Left forelimb (tissue), 1 donor: ENCODE measurements at places on chromosomes 7 and 10.
A peak's percentile ranks its signal among the peaks of the same experiment; 100 is the strongest.

DNA sequence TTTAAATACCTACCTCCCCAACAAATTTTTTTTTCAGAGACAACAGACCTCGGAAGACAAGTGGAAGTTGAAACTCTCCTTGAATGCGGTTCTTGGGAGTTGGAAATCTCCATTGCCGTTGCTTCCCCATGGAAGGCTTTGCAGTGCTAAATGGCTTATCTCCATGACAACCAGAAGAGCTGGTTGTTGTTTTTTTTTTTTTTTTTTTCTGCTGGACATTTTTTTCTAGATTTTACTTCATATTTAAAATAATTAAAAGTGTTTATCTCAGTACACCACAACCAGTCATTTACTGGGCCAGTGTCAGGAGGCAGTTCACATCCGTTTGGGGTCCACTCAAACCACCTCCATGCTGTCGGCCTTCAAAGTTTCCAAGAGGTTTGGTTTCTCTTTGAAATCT is 348.5 kb upstream of the PRKCQ start:
- DNase-seq = no peak

DNA sequence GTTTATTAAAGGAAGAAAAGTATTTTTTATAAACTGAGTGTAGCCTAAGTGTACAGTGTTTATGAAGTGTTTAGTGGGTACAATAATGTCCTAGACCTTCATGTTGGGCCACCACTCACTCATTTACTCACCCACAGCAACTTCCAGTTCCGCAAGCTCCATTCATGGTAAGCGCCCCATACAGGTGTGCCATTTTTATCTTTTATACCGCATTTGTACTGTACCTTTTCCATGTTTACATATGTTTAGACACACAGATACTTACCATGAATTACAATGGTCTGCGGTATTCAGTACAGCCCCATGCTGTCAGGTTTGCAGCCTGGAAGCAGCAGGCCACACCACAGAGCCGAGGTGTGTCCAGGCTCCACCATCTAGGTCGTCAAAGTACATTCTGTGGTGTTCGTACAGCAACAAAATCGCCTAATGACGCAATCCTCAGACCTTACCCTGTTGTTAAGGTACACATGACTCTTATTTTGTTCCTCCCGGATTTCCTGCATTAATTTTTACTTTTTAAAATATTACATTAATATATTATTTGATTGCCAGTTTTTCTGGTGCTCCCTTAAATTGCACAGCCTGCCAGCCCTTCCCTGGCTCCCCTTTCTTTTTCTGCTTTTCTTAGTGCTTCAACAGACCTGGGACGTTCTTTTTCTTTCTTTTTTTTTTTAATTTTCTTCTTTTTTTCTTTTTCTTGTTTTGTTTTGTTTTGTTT is 881 bp upstream of the SSBP1 start:
- no peak for DNase-seq

- DNase-seq = no peak
These were observed 39.7 kb downstream of the OTUD1 start for GRCh38 chr10:23478570-23478969.

- DNase-seq = no peak
These were observed 1.8 kb downstream of the ARMC10 start for GRCh38 chr7:103076764-103077163.

DNA sequence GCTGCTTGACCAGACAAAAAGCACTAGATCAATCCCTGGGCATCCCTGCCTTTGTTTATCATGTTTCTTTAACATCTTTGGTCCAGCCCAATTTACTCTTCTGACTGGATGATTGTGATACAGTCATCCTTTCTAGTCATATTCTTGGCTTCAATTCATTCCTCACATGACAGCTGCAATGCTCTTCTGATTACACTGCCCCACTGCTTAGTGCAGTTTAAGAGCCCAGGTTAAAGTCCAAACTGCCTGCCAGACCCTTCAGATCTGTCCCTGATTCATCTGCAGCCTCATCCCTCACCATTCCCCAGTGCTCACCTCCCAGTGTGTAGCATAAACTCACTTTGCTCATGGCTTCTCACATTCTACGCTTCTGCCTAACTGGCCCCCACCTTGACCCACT is 383.8 kb downstream of the TNS3 start:
- DNase-seq = no peak

- DNase-seq = no peak
These were observed 282.6 kb downstream of the AUTS2 start for GRCh38 chr7:69880840-69881239.

DNA sequence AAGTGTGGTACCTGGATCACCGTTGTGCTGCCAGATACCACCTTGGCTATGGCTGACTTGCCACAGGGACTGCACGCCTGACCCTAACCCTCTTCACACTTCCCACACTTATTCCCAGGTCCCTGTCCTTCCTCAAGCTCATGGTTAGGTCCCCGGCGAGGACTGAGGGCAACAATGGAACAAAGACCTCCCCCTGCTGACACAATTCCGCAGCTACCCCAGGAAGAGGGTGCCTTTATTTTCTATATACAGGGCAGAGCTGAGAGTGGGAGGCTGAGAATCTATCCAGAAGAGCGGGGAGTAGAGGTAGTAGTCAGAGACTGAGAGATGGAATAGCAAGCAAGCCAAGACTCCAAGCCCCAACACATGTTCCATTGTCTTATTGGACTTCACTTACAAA is 118.1 kb upstream of the SEM1 start:
- no peak for DNase-seq

GRCh38 chr10:124302951-124303505 is 115.7 kb downstream of the OAT start:
- no peak for DNase-seq

DNA sequence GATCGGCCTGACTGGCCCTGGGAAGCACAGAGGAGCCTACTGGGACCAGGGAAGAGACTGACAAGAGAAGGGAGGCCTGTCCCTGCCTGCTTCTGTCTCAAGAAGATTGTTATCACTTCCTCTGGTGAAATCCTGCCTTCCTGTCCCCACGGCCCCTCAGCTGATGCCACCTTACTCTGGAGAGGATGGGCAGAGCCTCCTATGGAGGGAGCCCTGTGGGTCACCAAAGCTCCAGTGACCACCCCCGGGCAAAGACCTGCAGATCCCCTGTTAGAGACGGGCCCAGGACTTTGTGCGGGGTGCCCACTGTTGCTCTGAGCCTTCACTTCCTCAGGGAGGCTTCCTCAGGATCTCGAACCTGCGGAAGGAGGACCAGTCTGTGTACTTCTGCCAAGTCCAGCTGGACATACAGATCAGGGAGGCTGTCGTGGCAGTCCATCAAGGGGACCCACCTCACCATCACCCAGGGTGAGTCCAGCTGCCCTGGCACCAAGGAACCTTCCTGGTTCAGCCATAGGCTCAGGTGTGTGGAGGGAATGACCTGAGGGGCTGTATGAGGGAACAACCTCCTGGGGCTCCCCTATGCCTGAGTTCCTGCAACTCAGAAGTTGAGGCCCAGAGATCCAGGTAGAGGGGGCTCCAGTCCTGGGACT is 1.4 kb upstream of the PILRB start:
- no peak for DNase-seq

GRCh38 chr7:130141884-130142653 is 63.1 kb downstream of the TMEM209 start:
- DNase-seq = no peak

- no peak for DNase-seq
These were observed 45.0 kb downstream of the TMEM106B start for GRCh38 chr7:12256090-12256489.

GRCh38 chr10:46037107-46037825 is 6.8 kb upstream of the NCOA4 start:
- DNase-seq = no peak

GRCh38 chr10:98338318-98338717 is 70.3 kb upstream of the LOXL4 start:
- DNase-seq = no peak

- DNase-seq = no peak
These were observed 5.8 kb upstream of the GGCT start for GRCh38 chr7:30510124-30511075.

DNA sequence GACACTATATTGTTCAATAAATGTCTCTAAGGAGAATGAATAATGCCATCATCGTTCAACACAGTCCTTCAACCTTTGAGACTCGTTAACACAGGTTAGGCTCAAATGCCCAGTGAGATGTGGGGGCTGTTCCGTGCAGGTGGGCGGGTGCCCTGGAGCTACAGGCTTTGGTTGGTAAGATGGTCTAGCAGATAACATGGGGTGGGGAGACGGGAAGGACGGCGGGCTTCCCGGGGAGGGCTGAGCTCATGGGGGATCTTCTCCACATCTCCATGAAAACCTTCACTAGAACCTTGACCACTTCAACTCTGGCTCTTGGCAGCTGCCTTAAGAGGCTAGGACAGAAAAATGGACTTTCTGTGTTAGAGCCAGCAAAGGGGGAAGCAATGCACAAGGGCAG is 134.1 kb upstream of the TCERG1L start:
- DNase-seq = no peak

GRCh38 chr7:143485500-143485899 is 7.8 kb downstream of the TAS2R41 start:
- DNase-seq = no peak

- DNase-seq = peak; percentile 81
These were observed 1.5 kb downstream of the PTPN12 start for GRCh38 chr7:77538281-77539212.

DNA sequence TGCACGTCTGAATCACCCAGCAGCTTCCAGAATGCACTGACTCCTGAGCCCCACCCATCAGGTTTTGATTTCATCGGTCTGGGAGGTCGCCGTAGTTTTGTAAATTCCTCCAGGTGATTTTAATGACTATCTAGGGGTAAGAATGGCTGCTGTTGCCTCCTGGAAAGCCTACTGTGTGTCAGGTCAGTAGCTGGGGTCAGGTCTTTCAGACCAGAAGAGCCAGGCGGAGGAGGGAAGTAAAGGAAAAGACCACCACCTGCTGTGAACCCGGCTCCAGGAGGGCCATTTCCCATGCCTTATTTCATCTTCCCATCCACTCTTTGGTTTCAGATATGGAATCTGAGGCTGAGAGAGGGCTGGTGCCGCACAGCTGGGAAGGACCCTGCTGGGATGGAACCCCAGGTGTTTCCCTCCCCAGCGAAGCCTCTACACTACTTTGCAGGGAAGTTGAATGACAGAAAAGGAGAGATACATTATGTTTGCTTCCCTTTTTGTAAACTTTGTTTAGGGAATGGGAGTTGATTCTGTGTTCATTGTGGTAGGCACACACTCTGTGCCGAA is 19.8 kb downstream of the ADAMTS14 start:
- DNase-seq = no peak

DNA sequence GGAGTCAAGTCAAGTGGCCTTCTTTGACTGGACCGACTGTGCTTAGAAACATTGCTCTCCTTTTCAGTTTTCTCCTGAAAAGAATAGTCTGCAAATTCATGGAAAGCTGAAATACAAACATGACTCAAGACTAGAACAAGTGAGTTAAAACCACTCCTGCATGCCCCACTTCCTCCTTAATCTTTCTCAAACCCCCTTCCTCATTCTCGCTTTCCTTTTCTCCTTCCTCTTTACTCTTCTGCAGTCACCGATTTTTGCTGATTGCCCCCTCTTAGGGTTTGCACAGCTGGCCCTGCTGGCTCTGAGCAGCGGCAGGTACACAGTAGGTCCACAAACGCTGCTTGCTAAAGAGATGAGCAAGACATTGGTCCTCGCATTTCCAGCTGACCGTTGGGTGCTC is 34.8 kb upstream of the MKI67 start:
- no peak for DNase-seq

DNA sequence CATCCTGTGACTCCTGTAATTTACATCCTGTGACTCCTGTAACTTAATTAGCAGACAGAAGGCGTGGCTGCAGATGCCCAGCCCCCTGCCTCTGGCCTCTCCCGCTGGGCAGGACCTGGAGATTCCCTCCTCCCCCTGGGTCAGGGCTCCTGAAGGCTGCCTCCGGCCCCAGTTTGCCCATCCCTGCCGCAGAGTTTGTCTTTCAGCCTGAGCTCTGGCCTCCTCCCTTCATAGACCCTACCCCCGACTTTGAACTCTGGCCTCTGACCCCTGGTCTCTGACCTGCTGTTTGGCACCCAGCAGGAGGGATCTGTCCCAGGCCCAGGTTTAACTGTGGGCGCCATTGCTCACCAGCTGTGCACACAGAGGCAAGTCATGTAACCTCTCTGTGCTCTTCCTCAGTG is 45.6 kb downstream of the ELFN1 start:
- DNase-seq = no peak

DNA sequence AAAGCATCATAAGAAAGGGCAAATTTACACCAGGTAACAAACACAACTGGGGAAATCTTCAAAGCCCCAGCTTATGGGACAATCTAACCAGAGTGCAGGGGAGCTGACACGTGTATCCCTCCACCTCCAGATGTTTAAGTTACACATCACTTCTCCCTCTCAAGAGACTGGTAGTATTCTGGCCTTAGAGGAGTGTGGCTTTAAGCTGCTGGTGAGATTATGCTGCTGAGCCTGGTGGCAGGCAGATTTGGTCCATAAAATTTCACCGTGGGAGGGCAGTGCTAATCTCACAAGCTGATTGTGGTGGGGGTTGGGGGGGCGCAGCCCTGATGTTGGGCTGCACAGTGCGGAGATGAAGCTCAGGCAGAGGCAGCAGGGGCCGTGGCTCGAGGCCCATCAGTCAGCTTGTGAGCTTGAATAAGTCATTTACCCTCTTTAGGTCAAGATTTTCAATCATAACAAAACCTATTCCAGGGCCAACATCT is 431.0 kb upstream of the GALNT17 start:
- no peak for DNase-seq
